ENCODE measurements at places on chromosomes 13 and 19. TPM values are rescaled to one million over a fixed set of nuclear protein-coding genes. Genes with fewer than 3 reads are reported as not detected.

NRTN gene
- total RNA-seq = 11.5 TPM

AMER2 gene
- not detected for total RNA-seq

NEK3 gene
- 15.7 TPM for total RNA-seq

LRP3 gene
- 29.0 TPM for total RNA-seq

LRRC63 gene
- not detected for total RNA-seq

CRX gene
- not detected for total RNA-seq
